ENCODE measurements at places on chromosomes 1 and 21.

DNA sequence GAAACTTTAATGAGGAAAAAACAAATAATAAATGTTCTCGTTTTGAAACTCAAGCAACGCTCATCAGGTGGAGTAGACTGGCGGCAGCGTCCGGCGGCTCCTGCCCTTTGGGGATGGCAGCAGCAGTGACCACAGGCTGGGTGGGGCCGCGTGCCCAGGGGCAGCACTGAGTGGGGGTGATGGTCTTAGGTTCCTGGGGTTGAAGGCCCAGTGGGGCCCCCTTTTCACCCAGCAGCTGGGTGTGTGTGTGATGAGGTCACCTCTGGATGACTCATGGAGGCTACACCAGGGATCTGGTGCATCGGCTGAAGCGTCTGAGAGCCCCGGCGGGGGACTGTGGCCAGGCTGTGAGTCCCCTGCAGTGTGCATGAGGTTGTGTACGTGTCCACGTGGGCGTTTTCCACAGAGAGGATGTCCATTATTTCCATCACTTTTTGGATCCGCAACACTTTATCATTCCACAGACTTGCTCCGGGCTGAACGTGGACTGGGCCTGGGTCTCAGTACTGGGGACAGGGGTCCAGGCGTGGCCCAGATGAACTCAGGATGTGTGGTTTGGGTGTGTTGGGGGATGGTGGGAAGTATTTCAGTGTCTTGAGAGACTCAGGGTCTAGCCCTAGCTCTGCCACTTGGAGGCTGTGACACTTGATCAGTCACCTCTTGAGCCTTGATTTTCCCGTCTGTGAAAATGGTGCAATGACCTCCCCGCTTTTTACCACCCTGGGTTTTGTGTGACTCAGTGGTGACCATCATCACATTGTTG is 25.6 kb downstream of the LDLRAP1 start:
- DNase-seq: no peak

DNA sequence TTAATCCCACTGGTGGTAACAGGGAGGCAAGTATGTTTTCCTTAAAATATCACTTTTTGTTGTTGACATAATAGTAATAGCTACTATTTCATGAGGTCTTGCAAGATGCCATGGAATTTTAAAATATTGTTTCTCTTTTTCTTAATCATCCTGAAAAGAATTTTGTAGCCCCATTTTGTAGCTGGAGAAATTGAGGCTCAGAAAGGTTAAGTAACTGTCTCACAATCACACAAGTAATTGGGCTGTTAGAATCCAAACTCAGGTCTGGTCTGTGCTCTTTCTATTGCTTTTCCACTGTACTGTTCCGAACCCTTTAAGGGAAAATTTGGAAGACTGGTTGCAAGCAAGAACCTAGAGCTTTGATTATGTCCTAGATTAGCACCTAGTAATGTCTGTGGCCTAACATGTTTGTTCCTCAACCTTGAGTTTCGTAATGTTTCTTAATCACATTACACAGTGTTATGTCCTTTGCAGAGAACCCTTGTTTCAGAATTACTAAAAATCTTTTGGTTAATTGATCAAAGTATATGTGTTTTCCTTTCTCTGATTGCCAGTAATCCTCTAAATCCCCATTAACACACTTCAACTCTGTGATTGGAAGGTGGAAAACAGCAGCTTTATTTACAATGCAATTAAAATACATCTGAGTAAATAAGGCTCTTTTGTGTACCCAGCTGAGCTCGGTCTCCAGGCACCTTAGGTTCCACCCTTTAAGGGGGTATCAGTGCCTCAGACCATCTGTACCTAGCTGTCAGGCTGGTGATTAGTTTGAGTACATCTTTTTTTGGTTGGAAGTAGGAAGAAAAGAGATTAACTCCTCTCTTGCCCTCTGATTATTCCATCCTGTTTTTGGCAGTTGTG is 10.4 kb downstream of the LRRC42 start:
- no peak for DNase-seq

- no peak for DNase-seq
These were observed 10.8 kb downstream of the HCN3 start for GRCh38 chr1:155287987-155288543.

DNA sequence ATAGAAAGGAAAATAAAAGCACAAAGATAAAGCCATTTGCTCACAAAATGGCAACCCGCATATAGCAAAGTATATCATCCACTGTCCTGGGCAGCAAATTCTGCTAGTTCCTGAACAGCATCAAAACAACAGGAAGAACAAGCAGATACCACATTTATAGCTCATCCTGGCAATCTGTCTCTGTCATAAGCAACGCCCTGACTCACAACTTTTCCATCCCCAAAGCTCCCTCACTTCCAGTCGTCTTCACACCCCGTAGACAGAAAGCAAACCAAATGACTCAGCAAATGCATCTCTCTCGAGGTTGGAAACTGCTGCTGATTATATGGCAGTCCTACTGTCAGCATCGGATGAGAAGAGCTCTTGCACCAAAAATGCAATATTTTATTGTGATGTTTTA is 65.8 kb downstream of the AK5 start:
- DNase-seq: no peak

- no peak for DNase-seq
These were observed 72.5 kb downstream of the RPS6KC1 start for GRCh38 chr1:213123536-213123935.

DNA sequence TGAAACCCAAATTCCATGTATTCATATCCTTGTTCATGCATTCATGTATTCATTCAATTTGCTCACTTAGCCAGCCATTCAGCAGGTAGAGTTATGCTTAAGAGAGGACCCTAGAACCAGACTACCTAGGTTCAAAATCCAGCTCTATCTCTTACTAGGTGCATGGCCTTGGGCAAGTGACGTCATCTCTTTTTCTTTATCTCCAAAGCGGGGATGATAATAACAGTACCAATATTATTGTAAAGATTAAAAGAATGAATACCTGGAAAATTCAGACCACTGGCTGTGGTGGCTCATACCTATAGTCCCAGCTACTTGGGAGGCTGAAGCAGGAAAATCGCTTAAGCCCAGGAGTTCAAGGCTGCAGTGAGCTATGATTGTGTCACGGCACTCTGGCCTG is 33.9 kb upstream of the CLIC4 start:
- DNase-seq: no peak

GRCh38 chr1:94909486-94909885 is 17.4 kb downstream of the CNN3 start:
- no peak for DNase-seq
